ENCODE measurements at places on chromosomes 5 and 9.

GRCh38 chr5:127333483-127333882, 42.9 kb downstream of the MEGF10 start:
- no peak for DNase-seq

GRCh38 chr5:134069553-134069952, 44.9 kb upstream of the TCF7 start:
- no peak for DNase-seq

- DNase-seq: no peak
Observed at GRCh38 chr9:86298873-86299272, 16.5 kb upstream of the ISCA1 start.

DNA sequence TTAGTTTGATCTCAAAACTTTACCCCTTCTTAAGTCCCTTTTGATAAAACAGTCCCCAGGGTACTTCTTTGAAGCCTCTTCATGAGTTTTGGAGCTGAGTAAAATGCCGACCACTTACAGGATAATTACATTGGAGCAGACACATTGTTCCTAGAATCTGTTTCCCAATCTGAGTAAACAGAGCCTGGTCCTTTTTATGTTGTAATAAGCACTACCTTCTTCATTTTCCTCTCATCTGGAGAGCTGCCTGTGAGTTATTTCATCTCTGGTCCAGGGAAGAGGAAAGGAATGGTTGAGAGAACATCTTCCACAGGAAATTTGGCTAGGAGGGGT, 26.3 kb upstream of the GALNT10 start:
- no peak for DNase-seq

- DNase-seq: no peak
Observed at GRCh38 chr5:74542482-74542881, 98.0 kb downstream of the ENC1 start.

- no peak for DNase-seq
Observed at GRCh38 chr9:78707080-78707479, 410.2 kb downstream of the PSAT1 start.

DNA sequence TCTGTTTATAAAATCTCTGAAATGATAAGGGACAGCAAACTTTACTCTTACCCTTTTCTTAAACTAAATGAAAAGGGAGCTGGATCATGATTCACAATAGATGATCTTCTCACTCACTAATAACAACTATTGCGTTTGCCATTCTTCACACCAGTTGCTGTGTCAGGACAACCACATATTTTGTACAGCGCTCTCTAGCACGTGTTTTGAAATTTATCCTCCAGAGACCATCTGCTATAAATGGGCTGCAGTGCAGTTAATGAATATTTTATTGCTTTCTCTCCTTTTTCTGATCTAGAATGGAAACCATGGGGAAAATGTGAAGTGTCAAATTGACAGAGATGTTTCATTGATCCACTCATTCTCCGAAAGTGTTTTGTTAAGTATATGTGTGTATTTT, 258.4 kb upstream of the CCNH start:
- DNase-seq: no peak

DNA sequence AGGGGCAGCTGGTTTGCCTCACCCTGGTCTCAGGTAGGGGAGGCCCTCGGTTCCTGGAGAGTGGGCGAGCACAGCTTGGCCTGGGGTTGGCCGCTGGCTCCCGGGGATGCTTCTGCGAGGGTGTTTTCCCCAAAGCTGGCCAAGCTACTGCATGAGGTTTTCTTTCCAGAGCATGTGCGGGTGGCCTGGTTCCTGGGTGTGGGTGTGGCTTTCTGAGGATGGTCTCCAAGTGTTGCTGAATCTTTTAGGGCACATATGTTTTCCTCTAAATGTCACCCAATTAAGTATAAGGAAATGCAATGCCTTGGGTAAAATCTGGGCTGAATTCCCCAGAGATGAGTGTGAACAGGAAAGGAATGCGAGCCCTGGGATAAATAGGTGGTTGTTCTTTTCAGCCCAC, 115.8 kb upstream of the ICE1 start:
- DNase-seq: no peak

DNA sequence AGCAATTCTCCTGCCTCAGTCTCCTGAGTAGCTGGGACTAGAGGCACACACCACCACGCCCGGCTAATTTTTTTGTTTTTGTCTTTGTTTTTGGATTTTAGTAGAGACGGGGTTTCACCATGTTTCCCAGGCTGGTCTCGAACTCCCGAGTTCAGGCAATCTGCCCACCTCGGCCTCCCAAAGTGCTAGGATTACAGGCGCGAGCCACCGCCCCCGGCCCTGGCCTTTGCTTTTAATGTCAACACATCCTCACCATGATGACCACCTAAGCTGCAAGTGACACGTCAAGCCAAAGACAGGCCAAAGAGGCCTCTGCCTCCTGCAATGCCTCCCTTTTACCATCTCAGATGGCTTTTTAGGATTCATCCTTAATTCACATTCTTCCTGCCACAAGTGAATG, 121.5 kb upstream of the NR5A1 start:
- DNase-seq: no peak
